GM04504 (cell line): ENCODE measurements at places on chromosomes 1 and 21.

DNA sequence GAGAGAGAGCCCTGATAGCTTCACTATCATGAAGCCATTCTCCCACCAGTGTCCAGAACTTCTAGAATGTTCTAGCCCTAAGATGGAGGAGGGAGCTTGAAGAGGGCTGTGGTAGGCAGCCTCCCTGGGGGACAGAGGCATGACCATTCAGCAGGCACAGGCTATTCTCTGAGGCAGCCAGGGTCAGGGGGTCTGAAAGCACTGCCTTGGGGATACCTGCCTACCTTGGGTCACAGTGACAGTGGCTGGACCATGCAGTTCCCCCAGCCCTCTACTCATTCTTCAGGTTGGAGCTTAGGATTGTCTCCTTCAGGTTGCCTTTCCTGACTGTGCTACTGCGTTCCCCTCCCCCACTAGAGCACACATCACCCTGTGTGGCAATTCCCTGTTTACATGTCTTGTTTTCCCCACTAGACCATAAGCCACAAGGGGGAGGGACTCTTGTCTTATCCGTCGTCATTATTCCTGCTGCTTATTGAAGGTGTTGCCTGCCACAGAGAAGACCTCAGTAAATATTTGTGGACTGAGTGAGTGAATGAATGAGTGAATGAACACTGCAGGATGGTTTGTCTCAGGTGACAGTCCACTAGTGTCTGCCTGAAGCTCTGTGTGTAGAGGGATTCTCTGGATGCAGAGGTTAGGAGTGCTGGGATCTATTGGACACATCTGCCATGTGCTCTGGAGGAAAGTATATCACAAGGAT lies 5.2 kb downstream of the ZDHHC18 start:
- no peak for DNase-seq

DNA sequence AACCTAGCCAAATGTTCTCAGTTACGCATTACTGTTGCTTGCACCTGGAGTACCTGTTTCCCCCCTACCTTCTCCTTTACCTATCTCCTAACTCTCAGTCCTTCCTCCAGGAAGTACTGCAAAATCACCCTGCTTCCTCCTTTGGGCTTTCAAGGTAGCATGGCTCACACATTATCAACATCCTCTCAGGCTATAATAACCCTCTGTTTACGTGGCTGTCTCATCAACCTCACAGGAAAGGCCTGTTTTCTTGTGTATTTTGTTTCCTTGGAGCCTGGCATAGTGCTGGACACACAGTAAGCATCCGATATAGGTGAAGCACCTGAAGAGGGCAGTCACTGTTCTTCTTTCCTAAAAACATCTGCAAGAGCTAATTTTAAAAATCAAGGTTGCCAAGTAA lies 32.7 kb upstream of the ANGPTL7 start:
- DNase-seq, result no peak

- no peak for DNase-seq
Observed at GRCh38 chr1:22575532-22576149, 12.4 kb downstream of the EPHA8 start.

DNA sequence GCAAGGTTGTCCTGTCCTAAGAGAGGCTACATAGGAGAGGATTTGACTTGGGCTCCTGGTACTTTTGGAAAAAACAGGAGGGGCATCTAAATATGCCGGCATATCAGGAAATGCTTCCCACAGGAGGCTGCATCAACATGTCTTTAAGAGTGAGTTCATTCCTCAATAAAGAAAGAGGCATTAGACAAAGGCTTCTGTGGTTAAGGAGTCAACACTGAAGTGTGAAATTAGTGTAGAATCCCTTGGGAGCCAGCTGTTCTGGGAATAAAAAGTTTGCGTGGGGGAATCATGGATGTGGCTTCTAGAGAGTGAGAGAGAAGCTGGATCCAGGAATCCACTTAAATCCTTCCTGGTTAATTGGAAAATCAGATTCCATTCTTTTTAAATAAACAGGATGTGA lies 69.5 kb downstream of the DNM3 start:
- DNase-seq, result no peak

DNA sequence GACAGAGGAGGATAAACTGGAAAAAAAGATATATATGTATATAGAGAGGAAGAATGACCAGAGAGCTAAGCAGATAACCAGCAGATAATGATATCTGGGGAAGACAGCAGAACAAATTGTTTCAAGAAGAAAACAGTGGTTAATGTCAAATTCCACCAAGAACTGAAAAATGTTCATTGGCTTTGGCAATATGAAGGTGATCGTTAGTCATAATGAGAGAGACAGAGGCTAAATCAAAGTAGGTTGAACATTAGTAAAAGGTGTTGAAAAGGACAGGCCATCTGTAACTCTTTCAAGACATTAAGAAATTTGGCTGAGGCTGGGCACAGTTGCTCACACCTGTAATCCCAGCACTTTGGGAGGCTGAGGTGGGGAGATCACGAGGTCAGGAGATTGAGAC lies 25.3 kb upstream of the CR2 start:
- no peak for DNase-seq

DNA sequence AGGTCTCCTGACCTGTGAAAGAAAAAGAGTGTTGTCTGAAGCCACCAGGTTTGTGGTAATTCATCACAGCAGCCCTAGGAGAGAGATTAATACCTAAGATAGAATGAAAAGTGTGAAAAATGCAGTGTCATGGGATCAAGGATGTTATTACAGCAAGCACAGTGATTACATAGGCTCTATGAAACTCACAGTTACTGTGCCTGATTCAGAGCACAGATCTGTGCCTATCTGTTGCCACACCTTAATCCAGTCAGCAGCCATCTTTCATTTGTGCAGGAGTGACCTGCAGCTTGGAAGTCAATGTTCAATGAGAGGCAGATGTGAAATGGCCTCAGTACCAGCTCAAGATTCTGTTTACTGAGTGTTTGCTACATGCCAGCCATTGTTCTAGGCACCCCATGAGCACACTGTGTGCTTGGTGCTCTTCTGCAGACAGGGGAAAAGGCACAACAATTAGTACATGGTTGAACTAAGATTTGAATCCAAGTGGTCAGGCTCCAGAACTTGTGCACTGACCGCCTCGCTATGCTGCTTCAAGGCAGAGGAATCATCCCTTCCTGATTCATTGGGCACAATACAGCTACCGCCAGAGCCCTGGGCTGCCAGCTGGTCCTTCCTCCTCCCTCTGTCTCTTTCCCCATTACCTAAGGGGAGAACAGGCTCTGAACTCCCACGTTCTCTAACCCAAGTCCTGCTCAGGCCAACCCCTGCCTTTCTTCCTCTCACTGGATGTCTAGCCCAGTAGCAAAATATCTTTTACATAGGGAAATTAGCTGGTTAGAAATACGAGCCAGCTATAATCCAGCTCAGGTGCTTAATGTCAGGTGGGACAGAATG lies 56.3 kb upstream of the NEK2 start:
- DNase-seq, result no peak
